ENCODE measurements at places on chromosomes 2 and 18.

- no peak for DNase-seq
Observed at GRCh38 chr18:74899554-74899953, 301.9 kb downstream of the ZNF407 start.

- DNase-seq: no peak
Observed at GRCh38 chr2:119852214-119852613, 92.5 kb downstream of the PTPN4 start.

GRCh38 chr2:233051241-233052149 lies 8.6 kb upstream of the INPP5D start:
- DNase-seq: no peak

GRCh38 chr18:65988386-65988785 lies 237.6 kb downstream of the CDH7 start:
- DNase-seq: no peak

- no peak for DNase-seq
Observed at GRCh38 chr2:19251554-19251953, 106.9 kb downstream of the OSR1 start.

GRCh38 chr2:173552531-173552930 lies 197.9 kb downstream of the CDCA7 start:
- no peak for DNase-seq

DNA sequence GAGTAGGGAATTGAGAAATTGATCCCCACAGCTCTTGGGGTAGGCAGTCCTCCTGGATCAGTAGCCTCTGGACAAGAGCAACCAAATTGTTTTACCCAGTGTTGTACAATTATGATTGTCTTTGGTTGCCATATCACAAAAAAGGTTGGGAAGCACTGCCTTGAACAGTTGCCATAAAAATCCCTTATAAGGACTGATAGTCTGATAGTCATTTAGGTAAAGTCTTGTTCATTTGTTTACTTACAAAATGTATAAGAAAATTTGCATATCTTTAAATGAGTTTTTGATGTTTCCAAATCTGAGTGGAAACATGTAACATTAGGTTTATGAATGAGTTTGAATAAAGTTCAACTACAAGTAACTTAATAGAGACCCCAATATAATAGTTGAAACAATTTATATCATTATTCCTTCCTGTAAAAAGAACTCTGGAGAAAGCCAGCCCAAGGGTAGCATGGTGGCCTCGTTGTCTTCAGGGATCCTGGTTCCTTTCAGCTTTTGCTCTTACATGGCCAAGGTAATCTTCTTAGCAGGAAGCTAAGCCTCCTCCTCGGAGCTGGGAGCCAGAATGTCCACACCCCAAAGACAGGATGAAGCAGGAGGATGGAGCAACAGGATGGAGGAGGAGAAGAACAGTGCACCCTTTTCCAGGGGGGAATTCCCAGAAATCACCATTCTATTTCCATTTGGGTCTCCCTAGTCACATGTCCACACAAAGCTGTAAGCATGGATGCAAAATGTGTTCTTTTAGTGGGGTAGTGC lies 35.7 kb upstream of the NEMP2 start:
- no peak for DNase-seq

DNA sequence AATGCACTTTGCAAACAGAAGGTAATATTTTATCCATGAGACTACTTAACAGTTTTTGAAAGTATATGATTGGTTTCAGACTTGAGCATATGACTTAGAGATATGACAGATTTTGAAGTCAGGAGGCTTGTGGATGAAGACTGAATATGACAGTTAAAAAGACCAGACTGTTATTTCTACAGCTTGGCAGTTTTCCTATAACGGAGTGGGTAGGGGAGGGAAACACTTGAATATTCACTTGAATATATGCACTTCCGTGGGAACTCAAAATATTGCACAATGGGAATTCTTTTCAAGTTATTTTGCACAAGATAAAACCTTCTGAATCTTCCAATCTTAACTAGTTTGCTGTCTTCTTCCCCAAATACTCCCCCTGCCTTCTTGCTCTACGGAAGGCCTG lies 64.6 kb upstream of the ACKR3 start:
- no peak for DNase-seq

DNA sequence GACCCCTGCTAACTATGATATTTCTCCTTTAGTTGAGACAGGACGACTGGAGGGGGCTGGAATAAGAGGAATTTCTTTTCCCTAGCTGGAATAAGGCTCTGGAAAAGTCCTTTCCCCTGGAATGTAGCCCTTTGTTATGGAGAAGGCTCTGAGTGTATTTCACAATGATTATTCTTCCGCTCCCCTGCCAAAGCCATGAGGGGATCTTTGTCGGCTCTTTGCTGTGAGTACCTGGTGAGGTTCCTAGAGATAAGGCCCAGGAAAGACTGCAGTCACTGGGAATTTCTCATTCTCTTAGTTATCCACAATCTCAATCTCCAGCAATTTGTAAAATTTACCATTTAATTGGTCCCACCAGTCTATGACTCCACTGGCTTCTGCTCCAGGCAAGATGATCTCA lies 340.2 kb upstream of the HNRNPA3 start:
- DNase-seq: no peak

- no peak for DNase-seq
Observed at GRCh38 chr2:218086478-218086877, 17.4 kb downstream of the RUFY4 start.
